ENCODE measurements at places on chromosomes 5 and 9.

- DNase-seq: no peak
Measured at GRCh38 chr5:1204693-1205242, 3.4 kb downstream of the SLC6A19 start.

GRCh38 chr5:42592401-42593140 is 164.0 kb upstream of the CCDC152 start:
- DNase-seq: no peak

- no peak for DNase-seq
Measured at GRCh38 chr9:101167490-101168134, 139.1 kb downstream of the PLPPR1 start.

DNA sequence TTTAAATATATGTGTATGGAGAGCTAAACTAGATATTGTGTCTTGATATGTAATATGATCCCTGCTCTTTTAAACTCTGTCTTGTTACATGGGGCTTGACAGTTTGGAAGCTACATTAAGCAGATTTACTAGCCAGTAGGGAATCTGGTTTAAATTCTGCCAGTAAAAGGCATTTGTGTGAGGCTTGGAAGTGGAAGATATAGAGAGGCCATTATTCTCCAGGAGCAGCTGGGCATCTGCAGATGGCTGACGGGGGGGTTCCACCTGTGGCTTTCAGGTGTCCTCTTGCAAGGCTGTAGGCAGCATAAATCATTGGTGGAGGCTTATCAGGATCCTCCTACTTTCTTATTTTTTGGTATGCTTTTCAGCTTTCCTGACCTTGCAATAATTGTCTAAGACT is 179.1 kb upstream of the FBXL7 start:
- DNase-seq: peak; percentile 17

DNA sequence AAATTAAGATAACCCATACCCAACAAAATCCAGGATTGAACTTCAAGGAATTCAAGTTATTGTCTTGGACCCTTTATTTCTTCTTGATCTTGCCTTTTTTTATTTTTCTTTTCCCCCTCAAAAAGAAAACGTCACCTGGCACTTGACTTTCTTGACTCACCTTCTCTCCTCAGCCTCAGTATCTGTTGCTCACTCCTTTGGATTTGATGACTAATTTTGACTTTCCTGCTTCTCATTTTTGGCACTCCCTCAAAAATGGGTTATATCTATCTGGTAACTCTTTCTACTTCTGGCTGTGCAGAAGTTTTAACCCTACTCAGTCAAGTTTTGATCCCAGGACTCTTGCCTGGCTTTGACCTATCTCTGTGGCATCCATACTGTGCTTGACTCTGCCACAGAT is 66.6 kb upstream of the SPATA31D4 start:
- DNase-seq: no peak

DNA sequence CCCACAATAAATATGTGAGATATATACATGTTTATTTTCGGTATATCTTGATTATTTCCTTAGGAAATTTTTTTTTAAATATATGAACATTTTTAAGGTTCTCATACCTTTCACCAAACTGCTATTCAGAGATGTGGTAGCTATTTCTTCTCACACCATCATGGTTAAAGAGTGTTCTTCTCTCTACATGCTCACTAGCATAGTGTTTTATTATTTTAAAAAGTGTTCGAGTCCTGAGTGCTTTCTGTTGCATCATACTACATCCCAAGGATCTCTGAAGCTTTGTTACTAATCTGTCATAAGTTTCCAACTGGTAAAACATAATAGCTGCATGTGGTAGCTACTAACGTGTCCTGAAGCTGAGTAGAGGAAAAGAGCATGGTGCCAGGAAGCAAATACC is 177.4 kb upstream of the GLRA1 start:
- no peak for DNase-seq

DNA sequence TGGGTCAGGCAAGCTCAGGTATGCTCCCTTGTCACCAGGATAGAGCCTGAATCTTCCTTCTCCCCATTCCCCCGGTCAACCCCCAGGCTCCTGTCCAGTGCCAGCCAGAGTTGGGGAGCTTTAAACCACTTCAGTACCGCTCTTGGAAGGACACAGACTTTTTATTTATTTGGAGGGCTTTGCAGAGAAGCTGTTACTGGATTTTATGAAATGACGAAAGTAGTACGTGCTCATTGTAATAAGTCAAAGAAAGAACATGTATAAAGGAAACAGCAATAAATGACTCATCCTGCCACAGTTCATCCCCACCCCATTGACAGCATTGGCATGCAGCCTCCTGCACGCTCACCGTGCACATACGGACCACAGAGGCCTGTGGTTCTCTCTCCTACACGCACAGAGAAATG is 230.3 kb downstream of the AUH start:
- no peak for DNase-seq

- DNase-seq: no peak
Measured at GRCh38 chr5:17186256-17186655, 31.2 kb upstream of the BASP1 start.

DNA sequence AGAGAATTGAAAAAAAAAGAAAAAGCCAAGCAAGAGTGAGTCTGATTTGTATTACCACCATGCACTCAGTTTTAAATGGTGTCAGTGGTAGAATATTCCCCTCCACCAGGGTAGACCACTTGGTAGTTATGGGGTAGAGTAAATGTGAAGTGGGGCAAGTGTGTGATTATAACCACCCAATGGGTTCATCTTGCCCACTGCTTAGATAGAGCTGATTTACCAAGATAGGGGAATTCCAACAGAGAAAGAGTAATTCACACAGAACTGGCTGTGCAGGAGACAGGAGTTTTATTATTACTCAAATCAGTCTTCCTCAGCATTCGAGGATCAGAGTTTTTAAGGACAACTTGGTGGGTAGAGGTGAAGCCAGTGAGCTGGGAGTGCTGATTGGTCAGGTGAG is 113.3 kb upstream of the RAI14 start:
- DNase-seq: no peak

DNA sequence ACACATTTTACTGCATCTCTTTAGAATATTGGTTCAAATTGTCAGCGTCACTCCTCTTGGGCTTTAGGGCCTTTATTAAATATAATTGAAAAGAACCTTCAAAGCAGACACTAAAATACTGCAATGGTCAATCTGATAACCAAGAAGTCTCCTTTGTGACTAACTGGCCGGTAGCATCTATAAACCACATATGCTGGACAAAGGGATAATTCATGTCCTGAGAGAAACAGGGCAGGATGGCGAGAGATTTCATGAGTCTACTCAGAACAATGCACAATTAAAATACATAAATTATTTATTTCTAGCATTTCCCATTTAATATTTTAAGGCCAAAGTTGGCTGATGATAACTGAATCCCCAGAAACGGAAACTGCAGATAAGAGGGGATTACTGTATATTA is 1083.4 kb upstream of the CDH18 start:
- no peak for DNase-seq

DNA sequence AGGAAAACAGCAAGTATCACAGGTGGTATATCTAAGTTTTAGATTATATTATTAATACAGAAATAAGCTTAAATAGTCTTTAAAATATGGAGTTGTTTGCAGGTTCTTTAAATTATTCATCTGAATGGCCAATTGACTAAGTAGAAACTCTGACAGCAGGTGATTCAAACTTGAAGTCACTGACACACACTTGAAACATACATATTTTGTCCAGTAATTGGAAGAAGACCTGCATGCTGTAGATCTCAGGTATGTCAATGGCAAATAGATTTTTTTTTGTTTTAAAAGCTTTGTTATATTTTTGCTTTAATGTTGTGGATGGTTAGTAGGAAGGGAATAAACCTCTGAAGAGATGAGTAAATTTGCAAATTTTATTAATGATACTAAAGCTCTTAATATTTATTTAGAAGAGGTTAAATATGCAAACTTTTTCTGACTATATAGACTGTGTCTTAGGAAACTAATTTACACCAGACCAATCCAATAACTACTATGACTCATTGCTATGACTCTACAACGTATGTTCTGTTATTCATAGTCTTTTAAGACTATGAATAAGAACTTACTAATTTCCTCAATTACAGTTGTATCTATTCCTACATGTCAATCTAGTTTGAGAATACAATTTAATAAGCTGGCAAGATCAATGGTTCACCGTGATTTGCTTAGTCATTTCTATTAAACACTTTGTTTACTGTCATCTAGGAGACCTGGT is 53.9 kb upstream of the RORB start:
- DNase-seq: no peak

GRCh38 chr9:130382636-130383349 is 62.0 kb upstream of the ASS1 start:
- DNase-seq: no peak

GRCh38 chr9:126558051-126558665 is 55.6 kb upstream of the LMX1B start:
- DNase-seq: peak; percentile 70

All from spinal cord (tissue), 10 donors.